Muscle of leg (tissue), 16 donors: ENCODE measurements at places on chromosomes 2 and 18. TPM values are rescaled to one million over a fixed set of nuclear protein-coding genes. Genes with fewer than 3 reads are reported as not detected.

Gene VWC2L
- total RNA-seq = not detected

Gene ARHGAP28
- 26.1 TPM for total RNA-seq

Gene ZSWIM2
- not detected for total RNA-seq

Gene ZAP70
- total RNA-seq = 3.2 TPM

Gene MITD1
- total RNA-seq = 27.5 TPM

Gene NAT8
- total RNA-seq = not detected

Gene CYP1B1
- 2.7 TPM for total RNA-seq

Gene G6PC2
- not detected for total RNA-seq

Gene CRYGD
- total RNA-seq = not detected

Gene NT5C1B
- total RNA-seq = not detected

Gene FRZB
- 19.2 TPM for total RNA-seq

Gene METAP1D
- total RNA-seq = 8.7 TPM

Gene FAM110C
- total RNA-seq = 0.71 TPM

Gene DOCK10
- total RNA-seq = 18.3 TPM

Gene ELOA2
- not detected for total RNA-seq

Gene IL36RN
- total RNA-seq = not detected

Gene PCARE
- total RNA-seq = 0.09 TPM

Gene LOXL3
- total RNA-seq = 6.1 TPM

GRCh38 chr2:44942304-44943030 is 965 bp downstream of the SIX3 start:
- no peak for DNase-seq

GRCh38 chr2:182170341-182170740 is 184.7 kb downstream of the PPP1R1C start:
- no peak for DNase-seq

DNA sequence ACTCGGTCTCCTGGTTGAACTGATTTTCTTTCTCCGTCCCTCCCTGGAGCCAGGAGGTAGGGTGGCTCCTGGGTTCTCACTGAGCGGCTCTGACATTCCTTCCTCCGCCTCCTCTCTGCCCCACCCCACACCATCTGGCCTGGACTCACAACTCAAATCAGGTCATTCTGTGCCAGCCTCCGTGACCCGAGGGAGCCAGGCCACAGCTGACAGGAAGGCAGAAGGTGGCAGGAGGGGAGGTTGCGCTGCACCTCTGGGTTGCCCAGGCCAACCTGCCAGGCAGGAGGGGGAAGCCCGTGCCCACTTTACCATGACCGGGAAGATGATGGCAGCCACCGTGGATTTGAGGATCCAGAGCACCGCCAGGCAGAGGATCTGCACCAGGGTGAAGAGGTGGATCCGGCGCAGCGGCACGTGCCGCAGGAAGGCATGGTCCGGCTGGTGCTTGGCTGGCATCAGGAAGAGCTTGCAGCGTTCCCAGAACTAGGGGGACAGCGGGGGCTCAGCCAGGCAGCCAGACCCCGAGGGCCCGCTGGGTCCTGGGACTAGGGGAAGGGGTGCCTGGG is 28.3 kb downstream of the MTHFD2 start:
- peak; percentile 33 for DNase-seq

DNA sequence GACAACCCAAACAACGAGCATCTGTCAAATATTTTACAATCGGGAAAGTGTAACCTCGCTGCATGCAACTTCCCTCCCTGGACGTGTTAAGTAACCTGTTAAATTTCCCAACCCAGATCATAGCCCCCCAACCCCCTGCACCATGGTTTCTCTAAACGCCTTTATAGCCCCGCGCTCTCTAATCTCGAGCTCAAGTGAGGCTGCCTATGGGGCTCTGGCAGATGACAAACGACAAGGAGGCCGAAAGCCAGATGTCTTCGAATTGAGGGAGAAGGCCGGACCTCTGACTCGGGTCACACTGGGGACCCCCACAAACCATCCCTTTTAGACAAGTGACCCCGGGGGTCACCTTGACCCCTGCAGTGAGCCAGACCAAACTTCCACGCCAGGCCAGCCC is 526 bp downstream of the COX7A2L start:
- no peak for DNase-seq

GRCh38 chr2:149613704-149614103 is 26.1 kb upstream of the MMADHC start:
- DNase-seq = no peak

DNA sequence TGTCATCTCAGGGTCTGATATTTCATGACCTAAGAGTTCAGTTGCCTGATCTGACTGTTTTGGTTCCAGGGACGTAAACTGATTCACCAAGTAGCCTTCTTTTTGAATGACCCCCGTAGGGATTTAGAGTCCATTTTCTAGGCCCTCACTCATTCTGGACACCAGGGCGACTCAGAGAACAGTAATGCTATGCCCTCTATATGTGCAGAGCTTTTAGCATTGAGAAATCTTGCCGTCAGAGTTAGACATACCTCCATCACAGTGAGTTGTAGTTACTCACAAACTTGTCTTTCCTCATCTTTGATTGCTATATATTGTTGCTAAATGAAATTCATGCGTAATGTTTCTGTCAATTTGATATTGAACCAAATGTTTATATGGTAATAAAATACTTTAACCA is 92.3 kb downstream of the OSBPL6 start:
- no peak for DNase-seq

DNA sequence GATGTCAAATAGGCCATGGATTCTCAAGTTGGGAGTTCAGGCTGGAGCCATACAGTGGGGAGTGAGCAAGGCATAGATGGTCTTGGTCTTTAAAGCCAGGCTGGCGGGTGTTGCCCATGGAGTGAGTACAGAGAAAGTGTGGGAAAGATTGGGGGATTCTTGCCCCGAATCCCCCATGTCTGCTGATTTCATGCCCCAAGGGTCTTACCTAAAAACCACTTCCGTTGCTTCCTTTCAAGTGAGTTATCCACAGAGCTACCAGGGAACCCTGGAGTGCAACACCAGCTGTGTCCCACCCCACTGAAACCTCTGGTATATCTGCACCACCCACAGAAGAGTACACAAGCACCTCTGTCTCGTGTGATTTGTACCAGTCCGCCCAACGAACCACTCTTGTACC is 31.4 kb downstream of the FHOD3 start:
- DNase-seq = no peak

DNA sequence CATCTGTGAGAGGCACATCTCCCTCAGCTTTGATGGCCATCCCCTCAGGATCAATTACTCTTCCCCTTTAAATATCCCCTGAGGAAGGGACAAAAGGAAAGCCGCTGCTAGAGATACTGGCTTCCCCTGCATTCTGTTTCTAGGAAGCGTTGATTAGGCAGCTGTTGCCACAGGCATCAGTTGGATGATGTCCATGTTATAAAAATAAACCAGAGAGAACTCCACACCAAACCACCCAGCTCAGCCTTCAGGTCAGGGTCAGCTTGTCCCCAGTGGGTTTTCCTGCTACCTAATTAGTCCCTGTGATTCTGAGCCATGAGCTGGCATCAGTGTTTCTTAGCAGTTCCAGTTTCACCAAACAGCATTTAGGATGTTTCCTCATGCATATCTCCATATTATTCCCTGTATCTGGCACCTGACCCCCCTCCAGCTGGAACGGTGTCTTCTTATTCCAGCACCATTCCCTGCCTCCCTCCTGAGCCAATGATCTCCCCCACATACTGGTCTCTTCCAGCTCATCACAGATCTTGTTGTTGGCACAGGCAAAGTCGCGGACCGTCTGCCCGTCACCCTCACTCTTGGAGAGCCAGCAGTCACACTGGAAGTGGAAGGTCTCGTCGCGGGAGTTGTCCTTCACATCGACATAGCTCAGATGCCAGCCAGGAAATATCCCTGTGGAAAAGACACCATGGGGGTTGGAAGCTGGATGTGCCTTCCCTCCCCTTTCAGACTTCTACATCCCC is 168.4 kb downstream of the LOXHD1 start:
- peak; percentile 52 for DNase-seq

GRCh38 chr18:62183578-62184195 is 3.2 kb downstream of the PIGN start:
- peak; percentile 63 for DNase-seq

GRCh38 chr2:117855886-117856285 is 41.4 kb downstream of the DDX18 start:
- DNase-seq = no peak

- DNase-seq = peak; percentile 90
These were observed 140.0 kb downstream of the ZEB2 start for GRCh38 chr2:144379851-144380311.

DNA sequence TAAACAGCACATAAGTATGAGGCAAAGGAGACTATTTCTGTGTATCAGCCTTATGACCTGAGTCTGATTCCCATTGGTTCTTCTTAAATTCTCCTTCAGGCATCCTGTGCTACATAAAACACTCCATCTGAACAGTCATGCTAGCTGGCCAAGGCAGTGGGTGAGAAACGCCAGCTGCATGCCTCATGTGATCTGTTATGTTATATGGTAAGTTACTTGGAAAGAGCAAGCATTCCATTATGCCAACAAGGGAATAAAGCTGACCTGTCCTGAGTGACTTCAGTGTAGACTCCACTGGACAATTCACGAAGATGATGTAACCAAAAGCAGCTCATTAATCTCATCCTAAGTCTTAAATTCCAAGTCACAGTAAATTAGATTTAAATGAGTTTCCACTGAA is 216.5 kb upstream of the FN1 start:
- DNase-seq = peak; percentile 58

DNA sequence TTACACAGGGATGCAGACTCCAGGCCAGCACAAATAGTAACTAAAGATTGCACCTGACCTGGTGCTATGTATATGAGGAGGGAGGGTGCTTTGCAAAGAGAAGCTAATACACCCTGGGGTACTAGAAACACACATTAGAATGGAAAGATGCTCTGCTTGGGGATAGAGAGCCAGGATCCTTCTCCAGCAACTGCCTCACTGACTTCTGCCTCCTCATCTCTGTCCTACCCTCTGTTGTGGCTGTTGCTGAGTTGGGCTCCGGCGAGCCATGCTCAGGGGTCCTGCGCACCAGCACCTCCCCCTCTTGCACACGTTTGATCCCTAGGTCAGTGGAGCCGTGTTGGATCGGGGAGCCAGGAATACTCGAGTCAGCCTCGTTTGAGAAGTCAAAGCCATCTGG is 23.7 kb upstream of the ORC2 start:
- DNase-seq = no peak

GRCh38 chr2:228344531-228344930 is 163.0 kb upstream of the SPHKAP start:
- no peak for DNase-seq

- DNase-seq = peak; percentile 89
These were observed 1.5 kb downstream of the INO80D start for GRCh38 chr2:206084439-206084869.

DNA sequence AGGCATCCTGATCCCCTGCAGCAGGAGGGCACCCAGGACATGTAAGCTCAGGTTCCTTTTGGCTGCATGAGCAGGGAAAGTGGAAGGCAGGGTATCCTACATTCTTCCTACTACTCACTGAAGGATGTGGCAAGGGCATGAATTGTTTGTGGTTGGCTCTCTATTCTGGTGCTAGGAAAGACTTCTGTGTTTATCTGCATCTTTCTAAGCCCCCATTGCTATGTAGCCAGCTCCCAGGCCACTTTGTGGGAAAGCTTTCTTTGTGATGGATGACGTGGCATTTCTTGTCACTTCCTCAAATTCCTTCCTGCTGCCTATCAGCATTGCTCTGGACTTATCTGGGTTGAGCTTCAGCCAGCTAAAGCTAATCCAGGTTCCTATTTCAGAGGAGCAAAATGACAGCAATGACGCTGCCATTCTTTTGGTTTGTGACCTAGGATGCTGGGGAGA is 46.2 kb downstream of the MEIS1 start:
- peak; percentile 29 for DNase-seq

DNA sequence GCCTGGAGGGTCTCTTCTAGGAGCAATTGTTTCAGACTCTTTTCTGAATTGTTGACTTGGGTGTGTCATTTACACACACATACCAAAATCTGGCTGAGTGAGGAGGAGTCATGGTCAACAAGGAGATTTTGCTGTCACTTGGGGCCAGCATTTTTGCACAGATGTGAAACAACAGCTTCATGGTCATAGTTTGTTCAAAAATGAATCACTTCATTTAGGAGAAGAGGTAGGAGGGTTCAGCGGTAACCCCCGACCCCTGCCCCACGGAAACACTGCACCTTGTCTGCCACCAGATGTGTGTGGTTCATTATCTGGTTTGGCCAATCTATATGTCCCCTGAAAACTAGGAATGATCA is 42.2 kb downstream of the LBH start:
- no peak for DNase-seq

DNA sequence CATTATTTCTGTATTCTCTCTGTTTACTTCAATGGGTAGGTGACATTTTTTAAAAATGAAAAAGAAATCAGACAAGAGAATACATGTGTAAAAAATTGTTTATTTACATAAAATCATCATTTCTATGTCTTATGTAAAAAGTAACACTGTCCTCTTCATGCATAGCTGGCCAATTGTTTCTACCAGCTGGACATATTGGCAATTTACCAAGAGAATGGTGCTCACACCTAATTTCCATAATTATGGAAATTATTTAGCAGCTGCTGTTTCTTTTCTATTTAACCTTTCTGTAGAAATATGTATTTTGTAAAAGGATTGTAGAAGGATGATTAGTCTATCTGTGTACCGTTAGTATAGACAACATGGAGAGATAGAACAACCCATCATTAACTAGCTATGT is 791.9 kb downstream of the TRIB2 start:
- DNase-seq = no peak

DNA sequence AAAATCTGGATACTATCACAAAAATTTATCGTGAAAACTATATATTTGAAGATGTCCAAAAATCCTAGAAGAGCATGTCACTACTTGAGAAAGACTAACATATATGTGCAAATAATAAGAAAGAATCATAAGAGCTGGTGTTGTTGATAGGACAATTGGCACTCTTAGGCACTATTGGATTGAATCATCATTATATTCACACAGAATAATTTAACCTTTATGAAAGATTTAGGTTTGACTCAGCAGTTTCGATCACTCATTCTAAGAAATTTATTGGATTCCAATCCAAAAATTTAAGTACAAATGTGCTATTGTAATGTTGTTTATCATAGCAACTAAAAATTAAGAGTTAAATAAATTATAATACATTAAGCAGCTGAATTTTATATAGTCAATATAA is 503.6 kb downstream of the SPAG16 start:
- DNase-seq = no peak

DNA sequence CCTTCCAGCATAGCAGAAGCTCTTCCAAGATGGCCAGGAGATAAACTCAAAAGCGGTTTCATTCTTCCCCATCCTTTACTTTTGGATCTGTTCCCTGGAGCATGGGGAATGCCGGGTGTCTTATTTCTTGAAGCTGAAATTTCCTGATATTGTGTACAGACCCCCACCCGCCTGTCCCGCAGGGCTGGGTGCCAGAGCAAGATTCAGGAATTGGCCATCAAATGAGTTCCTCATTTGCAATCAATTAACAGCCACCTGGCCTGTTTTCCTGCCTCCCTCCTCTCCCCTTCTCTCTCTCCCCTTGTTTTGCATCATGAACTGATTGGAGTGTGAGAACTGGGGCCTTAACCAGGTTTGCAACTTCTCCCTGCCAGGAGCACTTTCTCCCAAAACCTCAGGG is 202.1 kb downstream of the SH3RF3 start:
- DNase-seq = peak; percentile 81
